Tibial nerve (tissue), 4 donors: ENCODE measurements at places on chromosomes 6 and 20.

DNA sequence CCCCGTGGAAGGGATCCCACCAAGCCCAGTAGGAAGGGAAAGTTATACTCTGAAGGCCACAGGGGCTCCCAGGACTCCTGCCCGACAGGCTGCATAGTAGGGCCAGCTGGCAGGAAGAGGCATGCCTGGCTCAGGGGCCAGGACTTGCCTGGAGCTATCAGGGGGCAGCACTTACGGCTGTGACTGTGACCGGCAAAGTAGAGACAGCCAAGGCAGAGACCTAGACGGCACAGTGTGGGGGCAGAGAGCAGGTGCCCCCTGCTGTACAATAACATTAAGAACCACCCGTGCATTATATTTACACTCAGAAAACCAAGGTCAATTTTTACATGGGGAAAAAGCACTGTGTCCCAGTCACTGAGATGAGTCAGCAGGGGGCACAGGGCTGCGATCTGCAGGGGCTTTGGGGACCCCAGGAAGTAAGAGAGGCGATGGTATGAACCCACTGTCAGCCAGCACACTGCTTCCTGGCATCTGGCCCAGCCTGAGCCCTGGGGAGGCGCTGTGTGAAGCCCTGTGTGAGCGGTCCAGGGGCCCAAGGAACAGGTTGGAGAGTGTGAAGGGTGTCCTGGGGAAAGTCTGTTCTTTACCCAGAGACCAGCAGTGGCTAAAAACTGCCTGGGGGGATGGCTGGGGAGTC is 9.9 kb downstream of the CCDC167 start:
- H3K27me3 ChIP-seq = no peaks in the 10 kb centered on the region
- H3K4me1 ChIP-seq = no peaks in the 10 kb centered on the region
- no peak overlapping the region for H3K27ac ChIP-seq
- no peaks in the 10 kb centered on the region for H3K36me3 ChIP-seq
- H3K4me3 ChIP-seq = no peak overlapping the region

DNA sequence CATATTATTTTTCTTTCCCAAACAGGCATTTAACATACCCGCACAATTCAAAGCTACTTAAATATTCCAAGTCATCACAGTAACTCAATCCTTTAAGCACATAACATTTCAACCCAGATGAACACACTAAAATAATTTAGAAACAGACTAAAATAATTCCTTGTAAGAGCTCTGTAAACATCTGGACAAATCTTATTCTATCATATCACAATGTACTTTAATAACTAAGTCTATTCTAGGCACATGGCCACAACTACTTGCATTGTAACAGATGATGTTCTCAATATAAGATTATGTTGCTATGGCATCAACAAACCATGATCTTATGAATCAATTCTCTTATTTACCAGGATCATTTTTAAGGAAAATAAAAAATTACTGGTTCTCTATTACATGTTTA is 123.2 kb upstream of the THEMIS start:
- no peak overlapping the region for H3K4me3 ChIP-seq
- H3K36me3 ChIP-seq = no peaks in the 10 kb centered on the region
- H3K4me1 ChIP-seq = no peaks in the 10 kb centered on the region
- no peaks in the 10 kb centered on the region for H3K27me3 ChIP-seq
- DNase-seq = no peak

DNA sequence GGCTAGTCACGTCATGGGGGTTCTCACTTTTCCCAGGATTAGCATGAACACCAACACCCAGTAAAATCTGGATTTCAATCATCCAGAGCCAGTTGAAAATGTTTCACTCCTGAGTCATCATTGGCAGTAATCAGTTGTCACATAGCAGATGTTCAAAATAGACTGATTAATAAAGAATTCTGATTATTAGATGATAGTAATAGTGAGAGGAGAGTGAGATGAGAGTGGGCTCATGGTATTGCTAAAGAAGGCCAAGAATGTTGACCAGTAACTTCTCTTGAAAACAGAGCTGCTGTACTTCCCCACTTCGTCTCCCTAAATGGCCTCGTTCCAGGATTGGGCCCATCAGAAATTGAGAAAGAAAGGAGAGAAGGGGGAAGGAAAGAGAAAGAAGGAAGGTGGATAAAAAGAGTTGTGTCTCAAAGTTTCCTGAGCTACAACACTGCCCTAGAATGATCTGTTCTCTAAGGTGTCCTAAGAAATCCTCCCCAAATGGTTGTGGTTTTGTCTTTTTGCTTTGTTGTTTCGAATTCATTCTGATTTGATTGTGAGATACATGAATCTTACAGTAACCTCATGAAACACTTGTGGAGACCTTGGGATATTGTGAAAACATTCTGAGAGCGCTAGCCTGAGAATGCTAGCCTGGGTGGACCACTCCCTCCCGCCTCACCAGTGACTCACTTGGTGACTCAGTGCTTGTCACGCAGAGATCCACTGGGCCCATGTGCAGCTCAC is 502.2 kb upstream of the JARID2 start:
- DNase-seq = no peak
- no peak overlapping the region for H3K27ac ChIP-seq
- no peaks in the 10 kb centered on the region for H3K27me3 ChIP-seq
- no peaks in the 10 kb centered on the region for H3K4me1 ChIP-seq

- no peak overlapping the region for H3K4me3 ChIP-seq
- no peak for DNase-seq
- no peaks in the 10 kb centered on the region for H3K36me3 ChIP-seq
- H3K27ac ChIP-seq = no peak overlapping the region
- no peaks in the 10 kb centered on the region for H3K27me3 ChIP-seq
Measured at GRCh38 chr6:20732896-20733295, 198.6 kb downstream of the CDKAL1 start.
